NCI-H526 (cell line): ENCODE measurements at places on chromosomes 7 and 10.
A peak's percentile ranks its signal among the peaks of the same experiment; 100 is the strongest.

DNA sequence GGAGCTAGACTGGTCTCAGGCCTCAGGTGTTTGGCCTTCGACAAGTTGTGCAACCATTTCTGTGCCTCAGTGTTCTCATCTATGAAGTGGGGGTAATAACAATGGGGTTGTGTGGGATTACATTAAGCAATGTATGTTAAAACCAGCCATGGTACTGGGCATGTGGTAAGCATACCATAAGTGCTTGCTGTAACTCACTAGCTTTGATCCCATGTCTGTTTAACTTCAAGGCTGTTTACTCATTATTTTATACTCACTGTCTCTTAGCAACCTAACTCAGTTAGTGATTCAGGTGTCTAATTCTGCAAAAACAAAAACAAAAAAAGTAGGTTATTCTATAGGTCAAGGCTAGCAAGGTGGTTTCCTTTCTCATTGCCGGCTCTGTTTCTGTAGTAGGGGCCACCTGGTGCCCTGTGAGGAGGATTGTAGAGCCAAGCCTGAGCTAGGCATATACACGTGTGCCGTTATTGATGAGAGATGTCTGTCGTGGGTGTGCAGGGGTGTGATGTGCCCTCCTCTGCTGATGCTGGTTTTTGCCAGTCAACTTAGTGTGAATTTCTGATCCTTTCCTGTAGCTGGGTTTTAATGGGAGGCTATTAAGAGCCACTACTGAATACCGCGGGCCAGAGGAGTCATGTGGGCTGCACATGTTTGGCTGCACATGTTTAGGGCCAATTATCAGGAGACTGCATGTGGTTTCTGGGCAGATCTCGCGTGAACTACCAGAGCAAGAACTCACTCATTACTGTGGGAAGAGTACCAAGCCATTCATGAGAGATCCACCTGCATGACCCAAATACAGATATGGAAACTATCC is 56.2 kb downstream of the EEPD1 start:
- no peak for DNase-seq

GRCh38 chr7:159068893-159069448 is 75.7 kb downstream of the VIPR2 start:
- no peak for DNase-seq

DNA sequence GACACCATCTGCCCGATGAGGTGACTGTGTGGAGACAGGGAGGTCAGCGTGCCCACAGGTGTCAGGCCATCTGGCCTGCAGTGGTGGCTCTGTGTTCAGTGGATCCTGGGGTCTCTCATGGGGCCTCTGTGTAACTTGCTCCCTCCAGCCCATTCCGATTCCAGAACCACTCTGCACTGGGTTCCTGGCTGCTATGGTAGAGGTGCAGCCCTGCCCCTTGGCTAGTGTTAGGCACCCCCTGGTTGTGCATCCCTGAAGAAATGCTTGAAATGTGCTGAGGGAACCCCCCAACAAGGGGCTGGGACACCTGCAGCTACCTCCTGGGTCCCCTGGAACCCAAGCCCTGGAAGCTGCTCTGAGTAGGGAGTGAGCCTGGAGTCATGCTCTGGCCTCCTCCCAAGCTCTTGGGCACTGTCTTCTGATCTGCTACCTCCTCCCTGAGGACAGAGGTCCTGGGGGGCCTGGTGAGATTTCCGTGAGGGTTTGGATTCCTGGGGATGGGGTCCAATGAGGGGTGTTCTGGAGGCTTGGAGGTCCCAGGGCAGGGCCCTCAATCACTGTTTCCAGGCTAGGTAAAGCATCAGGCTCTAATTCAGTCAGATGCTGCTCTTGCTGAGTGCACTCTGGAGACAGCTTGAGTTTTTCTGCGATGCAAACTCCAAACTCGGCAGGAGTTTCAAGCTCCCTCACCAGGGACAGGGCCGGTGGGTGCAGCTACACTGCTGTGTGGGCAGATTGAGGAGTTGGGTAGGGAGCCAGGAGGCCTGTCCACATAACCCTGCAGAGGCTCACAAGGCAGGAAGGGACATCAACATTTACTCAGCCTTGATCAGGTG is 27.7 kb downstream of the RAMP3 start:
- no peak for DNase-seq

DNA sequence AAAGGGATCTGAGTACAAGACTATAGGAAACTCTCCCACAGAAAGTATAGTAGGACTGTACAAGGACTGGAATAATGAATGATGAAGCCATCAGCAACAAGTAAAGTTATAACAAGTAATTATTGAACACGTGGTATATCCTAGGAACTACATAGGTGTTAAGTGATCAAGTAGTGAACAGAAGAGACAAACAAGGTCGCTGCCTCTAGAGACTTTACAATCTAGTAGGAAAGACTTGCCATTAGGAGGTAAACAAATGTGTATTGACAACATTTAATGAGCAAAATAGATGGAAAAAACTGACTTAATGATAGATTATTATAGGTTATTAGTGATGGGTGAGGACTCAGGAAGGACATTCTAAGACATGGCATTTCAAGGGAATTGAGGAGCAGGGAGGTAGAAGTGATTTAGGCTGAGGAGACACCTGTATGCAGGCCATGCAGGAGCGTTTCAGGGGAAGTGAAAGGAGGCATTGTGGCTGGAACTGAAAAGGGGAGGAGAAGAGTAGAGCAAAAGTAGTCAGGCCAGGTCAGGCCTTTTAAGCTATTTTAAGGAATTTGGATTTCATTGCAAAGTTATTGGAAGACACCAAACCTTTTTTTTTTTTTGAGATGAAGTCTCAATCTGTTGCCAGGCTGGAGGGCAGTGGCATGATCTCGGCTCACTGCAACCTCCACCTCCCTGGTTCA is 8.5 kb upstream of the GLCCI1 start:
- DNase-seq = no peak

DNA sequence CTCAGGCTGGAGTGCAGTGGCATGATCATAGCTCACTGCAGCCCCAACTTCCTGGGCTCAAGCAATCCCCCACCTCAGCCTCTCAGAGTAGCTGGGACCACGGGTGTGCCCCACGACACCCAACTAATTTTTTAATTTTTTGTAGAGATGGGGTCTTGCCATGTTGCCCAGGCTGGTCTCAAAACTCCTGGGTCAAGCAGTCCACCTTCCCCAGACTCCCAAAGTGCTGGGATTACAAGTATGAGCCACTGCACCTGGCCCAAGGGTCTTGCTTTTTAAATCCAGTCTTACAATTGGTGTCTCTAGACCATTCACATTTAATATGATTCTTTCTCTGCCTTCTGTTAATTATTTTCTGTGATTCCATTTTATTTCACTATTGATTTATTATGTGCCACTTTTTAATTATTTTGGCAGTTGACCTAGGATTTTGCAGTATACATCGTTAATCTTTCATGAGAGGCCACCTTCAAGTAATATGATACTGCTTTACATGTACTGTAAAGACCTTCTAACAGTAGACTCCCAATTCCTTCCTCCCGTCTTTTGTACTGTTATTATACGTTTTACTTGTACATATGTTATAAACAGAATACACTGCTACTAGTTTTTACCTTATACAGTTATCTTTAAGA is 18.7 kb downstream of the MMP21 start:
- no peak for DNase-seq

- no peak for DNase-seq
Observed at GRCh38 chr10:4434105-4434504, 391.9 kb upstream of the AKR1E2 start.

GRCh38 chr7:23597094-23598091 is at the start of gene CCDC126:
Gene CCDC126, plus strand, starts transcription at chr7:23597382. Its CDS starts 13,934 bp downstream, at chr7:23611316.
- peak; percentile 78 for DNase-seq

- no peak for DNase-seq
Observed at GRCh38 chr7:118615-119391, 73.6 kb upstream of the FAM20C start.

GRCh38 chr7:157495177-157495553 is 158.4 kb downstream of the DNAJB6 start:
- no peak for DNase-seq

- no peak for DNase-seq
Observed at GRCh38 chr7:3109311-3109915, 65.7 kb upstream of the CARD11 start.

- DNase-seq = no peak
Observed at GRCh38 chr10:80523773-80524172, 13.9 kb upstream of the SH2D4B start.

DNA sequence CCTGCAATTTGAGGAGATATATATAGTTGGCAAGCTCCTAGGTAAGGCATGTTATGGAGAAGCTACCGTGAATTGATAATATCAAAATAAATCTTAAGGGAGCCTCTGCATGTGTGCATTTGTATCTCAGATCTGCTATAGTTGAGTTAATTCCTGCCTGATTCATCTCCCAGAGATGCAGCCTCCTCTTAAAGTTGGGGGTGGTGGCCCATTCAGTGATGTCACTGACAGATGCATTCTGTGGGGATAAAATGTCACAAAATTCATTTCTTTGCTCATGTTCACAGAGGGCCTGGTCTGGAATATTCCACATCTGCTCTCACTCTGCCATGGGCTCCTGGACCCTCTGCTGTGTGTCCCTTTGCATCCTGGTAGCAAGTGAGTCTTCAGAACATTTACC is 185.8 kb upstream of the PRSS1 start:
- DNase-seq = no peak

DNA sequence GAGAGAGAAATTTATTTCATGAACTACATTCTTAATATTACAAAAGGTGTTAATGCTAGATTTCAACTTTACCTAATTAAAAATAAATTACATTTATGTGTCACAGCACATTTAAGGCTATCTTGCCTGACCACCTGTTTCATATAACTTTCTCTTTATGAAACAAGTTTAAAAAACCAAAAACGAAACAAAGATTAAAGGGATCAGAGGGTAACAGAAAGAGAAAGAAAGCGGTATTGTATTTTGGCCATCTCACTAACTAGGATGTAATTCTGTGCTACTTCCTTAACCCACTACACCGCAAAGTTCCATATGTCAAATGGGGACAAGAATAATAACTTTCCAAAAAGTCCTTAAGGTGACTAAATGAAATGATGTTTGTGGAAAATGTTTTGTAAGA is 6.3 kb upstream of the RHOBTB1 start:
- DNase-seq = no peak

- DNase-seq = no peak
Observed at GRCh38 chr10:58512491-58513187, at the start of gene BICC1. Gene BICC1, plus strand, starts transcription at chr10:58512872. Its CDS starts 272 bp downstream, at chr10:58513144.

DNA sequence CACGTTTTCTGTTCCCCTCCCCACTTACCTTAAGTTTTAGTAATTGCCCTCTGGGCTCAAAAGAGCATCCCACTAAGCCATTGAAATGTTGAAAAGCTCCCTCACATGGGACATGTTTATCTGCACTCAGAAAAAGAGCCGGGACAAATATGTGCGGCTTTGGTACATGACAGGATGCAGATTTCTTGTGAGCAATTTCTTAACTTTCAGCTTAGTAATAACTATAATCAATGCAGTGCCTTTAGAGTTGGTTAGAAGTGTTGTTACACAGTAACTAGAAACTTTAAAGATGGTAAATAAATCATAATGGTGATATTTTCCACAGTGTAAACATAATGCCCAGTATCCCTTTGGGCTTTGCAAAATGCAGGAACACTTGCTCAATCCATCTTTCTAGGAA is 89.2 kb downstream of the ZNF365 start:
- no peak for DNase-seq

GRCh38 chr10:36280890-36281499 is 638.9 kb upstream of the FZD8 start:
- DNase-seq = no peak

GRCh38 chr7:83105948-83106347 is 56.7 kb downstream of the PCLO start:
- DNase-seq = no peak

DNA sequence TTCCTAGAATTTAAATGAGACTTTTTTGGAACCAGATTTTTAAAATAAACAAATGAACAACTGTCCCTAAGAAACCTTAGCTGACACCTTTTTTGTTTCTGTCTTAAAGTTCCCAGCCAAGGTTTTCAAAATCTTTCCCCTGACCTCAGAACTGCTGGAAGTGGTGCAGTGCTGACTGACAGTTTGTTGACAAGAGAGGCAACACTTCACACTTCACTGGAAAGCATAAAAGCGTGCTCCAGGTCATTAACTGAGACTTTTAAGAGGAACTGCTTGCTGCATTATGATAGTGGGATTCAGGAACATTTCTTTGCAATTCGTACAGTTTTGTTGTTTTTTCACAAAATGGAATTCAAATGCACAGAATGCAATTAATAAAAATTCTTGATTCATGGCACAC is 36.2 kb downstream of the SYPL1 start:
- DNase-seq = no peak

- DNase-seq = no peak
Observed at GRCh38 chr10:21487416-21488180, 37.9 kb downstream of the SKIDA1 start.

DNA sequence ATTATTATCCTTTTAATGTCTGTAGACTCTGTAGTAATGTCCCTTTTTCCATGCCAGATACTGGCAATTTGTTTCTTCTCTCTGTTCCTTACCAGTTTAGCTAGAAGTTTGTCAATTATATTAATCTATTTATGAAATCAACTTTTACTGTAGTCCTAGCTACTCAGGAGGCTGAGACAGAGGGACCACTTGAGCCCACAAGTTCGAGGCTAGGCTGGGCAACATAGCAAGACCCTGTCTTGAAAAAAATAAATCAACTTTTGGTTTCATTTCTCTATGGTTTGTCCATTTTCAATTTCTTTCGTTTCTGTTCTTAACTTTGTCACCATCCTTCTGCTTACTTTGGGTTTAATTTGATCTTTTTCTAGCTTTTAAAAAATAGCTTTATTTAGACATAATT is 42.5 kb upstream of the PLA2G12B start:
- DNase-seq = no peak

DNA sequence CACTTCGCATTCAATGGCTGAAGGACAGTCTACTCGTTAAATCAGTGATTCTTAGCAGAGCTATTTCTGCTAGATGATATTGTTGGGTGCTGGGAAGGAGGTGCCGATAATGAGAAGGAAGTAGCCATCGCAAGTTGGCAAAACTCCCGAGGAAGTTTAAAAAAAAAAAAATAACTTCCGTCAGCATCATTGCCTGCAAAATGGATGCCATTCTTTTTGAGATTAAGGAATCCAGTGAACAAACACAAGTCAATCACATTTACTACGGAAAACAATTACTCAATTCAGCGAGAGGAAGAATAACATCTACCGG is 74.4 kb upstream of the SFMBT2 start:
- DNase-seq = no peak

DNA sequence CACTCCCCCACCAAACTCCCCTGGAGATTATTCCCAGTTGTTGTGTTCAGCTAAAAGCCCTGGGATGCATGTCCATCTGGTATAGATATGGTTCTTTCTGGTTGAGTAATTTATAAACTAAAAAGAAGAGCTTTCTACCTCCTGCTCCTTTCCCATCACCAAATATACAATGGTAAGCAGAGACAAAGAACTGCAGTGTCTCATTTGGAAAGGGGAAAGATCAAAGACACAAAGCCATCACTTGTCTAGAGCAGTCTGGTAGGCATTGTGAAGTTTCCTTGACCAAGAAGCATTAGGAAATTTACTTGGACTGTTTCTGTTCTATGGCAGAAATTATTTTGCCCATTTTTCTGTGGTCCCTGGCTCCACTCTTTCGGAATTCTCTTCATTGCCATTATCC is 24.9 kb upstream of the PANK1 start:
- no peak for DNase-seq
